ENCODE measurements at places on chromosomes 7 and 10.
A peak's percentile ranks its signal among the peaks of the same experiment; 100 is the strongest.

GRCh38 chr7:29192811-29193210, 1.8 kb upstream of the CHN2 start:
- no peak for DNase-seq

GRCh38 chr10:96587264-96588059, 650 bp upstream of the TM9SF3 start:
- DNase-seq = peak; percentile 55

GRCh38 chr10:129712000-129712399, 245.0 kb downstream of the MGMT start:
- no peak for DNase-seq

DNA sequence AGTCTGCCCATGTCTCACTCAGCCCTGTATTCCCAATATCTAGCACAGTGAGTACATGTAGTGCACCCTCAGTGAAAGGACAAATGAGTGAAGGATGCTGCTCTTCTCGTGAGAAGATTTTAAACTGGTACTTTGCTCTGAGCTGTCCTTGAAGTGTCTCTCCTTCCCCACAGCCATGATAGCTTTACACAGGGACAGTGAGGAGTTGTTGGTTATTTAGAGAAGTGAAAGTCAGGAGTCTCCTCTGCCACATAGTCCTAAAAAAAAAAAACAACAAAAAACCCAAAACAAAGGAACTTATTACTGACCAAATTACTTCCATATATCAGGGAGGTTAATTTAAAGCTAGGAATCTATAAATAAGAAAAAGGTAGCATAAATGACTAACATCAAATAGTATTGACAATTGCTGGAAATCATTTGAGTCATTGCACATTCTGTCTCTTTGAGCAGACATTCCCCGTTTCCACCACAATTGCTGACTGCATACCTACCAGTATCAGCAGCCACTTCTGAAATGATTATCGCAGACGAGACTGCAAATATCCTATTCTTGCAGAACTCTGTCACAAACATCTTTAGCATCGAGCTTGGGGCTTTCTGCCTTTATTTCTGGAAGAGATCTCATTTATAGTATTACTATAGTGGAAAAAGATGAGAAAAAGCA, 202.1 kb downstream of the PTEN start:
- DNase-seq = no peak

DNA sequence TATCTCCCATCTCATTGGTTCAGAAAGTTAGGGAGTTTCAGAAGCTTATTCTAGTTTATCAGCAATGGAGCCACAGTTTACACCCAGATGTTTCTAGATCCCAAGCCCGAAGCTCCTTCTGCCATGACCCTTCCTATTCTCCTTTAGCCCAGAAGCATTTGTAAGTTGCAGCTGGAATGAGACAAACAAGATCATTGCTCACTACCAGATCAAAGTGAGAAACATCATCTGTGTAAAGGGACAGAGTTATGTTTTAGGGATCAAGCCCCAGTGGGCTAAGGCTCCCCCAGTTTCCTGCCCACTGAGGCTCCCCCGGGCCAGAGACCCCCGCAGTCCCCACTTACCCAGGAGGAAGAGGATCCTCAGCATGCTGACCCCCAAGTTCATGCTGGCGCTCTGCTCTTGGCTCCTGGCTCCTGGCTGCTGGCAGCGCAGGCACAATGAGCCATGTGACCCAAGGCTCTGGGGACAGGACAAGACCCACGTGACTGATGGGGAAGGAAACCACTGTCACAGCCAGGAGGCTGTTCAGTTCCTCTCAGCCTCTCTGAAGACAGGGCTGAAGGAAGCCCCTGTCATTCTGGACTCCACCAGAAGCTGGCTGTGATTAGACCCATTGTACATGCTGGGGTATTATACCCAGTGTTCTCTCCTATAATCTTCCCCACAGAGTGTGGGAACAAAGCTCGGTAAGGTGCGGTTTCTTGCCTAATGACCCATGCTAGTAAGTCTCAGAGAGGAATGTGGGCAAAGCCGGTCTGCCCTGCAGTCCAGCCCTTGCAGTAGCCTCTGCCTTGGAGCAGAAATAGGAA, at the start of gene TMEM273:
Gene TMEM273, minus strand, starts transcription at position 442 of the 812 bp plus-strand sequence. Its CDS starts 55 bp downstream, at position 387.
- no peak for DNase-seq

DNA sequence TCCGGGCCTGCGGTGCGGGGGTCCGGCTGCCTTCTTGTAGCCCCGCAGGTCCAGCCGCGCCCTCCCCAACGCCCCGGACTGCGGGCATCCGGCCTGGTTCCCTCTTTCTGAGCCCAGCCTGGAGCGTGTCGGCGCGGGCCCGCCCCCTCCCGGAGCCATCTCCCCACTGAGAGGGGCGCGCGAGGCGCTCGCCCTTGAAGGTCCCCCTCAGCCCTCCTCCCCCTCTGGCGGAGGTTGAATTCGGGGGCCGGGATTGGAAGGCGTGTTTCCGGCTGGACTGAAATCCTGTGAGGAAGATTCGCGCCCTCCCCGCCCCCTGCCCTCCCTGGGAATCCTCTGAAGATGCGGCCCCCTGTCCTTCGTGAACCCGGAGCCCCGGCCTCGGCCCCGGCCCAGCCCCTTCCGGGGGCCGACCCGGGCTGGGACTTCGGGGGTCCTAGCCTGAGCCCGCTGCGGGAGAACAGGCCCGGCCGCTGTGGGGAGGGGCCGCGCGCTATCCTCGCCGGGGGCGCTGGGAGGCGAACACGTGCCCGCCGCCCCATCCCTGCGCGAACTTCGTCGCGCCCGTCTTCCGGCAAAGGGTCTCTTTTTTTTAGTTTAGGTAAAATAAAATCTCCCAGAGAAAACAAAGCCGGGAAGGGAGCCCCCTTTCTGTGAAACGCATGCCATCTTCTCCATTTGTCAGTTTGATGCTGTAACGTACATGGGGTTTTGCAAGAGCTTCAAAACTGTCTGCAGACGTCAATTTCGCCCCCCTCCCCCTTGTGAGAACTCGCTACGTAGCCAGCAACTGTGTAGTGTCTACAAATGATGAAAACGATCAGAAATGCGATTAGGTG, 636 bp downstream of the PDCD4 start:
- peak; percentile 58 for DNase-seq

GRCh38 chr7:101554584-101555268, 74.4 kb downstream of the MYL10 start:
- DNase-seq = no peak

- no peak for DNase-seq
Observed at GRCh38 chr7:30526163-30526562, 21.5 kb upstream of the GGCT start.

DNA sequence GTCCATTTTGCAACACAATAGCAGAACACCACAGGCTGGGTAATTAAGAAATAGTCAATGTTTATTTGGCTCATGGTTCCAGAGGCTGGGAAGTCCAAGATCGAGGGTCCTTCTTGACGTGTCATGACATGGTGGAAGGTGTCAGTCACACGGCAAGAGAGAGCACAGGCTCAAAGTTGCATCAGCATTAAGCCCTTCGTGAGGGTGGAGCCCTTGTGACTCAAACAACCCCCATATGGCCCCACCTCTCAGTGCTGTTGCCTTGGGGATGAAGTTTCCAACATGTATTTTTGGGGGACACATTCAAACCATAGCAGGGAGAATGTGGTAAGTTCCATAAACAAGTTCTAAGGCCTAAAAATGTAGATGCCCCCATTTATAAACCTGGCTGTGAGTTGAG, 24.6 kb upstream of the GTPBP4 start:
- DNase-seq = no peak

DNA sequence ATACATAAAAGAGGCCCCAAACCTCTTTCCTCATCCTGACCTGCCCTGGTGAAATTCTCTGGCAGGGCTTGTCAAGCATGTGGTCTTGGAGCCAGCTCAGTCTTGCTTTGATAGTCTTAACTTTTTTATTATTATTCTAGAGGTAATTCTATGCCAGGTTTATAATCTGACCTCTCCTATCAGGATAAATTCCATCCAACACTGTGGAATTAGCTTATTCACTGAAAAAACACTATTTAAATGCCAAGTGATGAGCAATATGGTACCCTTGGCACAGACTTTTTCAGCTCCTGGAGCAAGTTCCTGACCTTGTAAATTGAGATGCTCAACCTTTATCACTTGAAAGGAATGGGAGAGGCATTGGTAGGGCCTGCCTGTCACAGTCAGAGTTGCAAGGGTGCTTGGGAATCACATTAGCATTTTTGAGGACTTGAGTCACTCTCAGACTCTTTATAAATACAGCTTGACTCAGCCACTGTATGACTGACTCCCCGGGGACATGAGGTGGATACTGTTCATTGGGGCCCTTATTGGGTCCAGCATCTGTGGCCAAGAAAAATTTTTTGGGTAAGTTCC, at the start of gene CPA4:
Gene CPA4, plus strand, starts transcription at position 480 of the 576 bp plus-strand sequence. Its CDS starts 20 bp downstream, at position 500.
- no peak for DNase-seq

DNA sequence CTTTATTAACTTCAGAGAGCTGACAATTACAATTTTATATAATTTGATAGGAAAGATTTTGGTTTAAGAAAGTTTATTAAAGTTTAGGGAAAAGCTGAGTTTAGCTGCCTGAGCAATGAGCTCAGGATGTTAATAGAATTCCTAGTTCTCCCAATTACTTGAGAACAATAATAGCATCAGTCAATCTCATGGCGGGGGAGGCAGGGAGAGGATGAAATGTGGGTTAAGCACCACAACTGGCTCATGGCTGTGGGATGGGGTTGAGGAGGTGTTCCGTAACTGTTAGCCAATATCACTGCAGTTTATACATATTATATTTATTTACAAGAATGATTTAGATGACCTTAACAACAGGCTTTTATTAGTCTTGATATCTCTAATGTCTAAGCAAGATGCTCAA, 266.9 kb upstream of the IMMP2L start:
- no peak for DNase-seq

- DNase-seq = no peak
Observed at GRCh38 chr10:45488365-45488764, 114.3 kb downstream of the ALOX5 start.

DNA sequence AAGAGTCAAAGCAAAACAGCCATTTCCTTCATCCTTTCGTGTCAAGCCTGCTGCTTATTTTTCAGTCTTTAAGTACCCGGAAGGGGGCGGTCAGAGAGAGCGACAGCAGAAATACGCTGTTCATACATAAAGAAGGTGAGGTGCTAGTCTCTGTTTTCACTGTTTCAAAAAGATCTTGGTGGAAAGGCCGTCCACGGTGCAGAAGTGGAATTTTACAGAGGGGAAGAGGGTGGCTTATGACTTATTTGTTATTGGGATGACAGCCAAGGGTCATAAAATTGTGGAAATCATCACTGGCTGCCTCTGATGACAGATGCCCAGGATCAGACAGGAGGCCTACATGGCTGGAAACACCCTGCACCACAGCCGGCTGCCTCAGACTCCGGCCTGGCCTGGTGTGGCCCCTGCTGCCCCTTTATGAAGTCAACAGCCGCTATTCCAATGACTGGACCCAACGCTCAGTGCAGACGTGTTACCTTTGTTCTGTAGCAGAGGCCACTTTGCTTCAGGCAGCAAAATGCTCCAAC, 57.0 kb downstream of the HIPK2 start:
- DNase-seq = no peak

- no peak for DNase-seq
Observed at GRCh38 chr10:78764846-78765430, 303.8 kb upstream of the ZMIZ1 start.

- DNase-seq = no peak
Observed at GRCh38 chr7:39033885-39034624, 56.3 kb downstream of the POU6F2 start.

GRCh38 chr10:70381471-70382421, 679 bp downstream of the LRRC20 start:
- no peak for DNase-seq

DNA sequence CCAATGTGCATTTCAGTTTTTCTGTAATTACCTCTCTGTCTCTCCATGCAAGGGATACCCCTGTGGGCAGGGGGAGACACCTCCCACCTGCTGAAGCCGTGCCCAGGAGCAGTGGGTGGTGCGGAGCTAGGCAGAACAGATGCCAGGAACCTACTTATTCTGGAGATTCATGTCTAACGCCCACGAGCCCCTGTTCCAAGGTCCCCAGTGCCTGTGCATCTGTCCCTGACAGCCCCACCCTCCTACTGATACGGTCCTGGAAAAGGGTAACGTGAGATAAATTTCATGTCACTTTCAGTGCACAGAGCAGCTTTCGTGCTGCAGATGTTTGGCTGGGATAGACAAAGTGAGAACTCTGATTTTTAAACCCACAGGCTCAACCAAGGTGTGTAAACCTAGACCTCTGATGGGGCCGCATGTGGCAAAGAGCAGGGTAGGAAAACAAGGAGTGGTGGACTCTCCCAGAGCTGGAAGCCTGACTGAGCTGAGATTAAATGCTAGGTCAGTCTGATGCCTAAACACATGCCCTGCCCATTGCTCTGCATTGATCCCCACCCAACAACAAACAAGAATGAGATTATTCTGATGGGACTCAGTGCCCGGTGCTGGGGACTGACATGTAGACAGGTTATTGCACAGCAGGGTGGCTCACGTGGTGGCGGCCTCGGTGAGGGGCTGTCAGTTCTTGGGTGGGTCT, 123.6 kb upstream of the GDF10 start:
- no peak for DNase-seq

DNA sequence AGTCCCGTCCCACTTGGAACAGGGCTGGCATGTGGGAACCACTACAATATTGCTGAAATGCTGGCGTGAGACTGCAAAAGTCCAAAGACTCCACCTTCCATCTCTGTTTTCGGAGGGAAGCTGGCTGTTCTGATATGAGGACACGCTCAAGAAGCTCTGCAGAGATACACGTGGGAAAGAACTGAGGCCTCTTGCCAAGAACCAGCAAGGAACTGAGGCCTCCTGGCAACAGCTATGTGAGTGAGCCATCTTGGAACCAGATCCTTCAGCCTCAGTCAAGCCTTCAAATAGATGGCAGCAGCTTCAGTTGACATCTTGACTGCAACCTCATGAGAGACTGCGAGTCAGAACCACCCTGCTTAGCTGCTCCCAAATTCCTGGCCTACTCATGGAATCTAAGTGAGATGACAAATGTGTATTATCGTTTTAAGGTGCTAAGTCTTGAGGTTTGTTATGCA, 30.8 kb downstream of the SGMS1 start:
- DNase-seq = no peak

- no peak for DNase-seq
Observed at GRCh38 chr10:90999512-91000172, 78.8 kb upstream of the ANKRD1 start.

DNA sequence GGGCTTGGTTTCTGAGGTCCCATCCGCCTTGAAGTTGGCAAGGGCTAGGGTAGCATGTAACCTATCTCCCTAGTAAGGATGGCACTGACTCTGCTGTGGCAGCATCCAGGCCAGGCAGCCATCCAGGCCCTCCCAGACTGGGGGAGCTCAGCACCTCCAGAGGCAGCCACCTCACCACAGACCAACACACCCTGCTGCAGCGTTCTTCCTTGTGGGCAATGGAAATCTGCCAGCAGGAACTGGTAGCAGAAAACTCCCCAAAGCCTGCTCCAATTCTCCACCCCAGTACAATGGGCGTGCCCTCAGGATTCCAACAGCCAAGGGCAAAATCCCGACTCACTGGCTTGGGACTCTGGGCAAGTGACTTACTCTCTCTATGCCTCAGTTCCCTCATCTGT, 27.5 kb downstream of the DLG5 start:
- DNase-seq = no peak

DNA sequence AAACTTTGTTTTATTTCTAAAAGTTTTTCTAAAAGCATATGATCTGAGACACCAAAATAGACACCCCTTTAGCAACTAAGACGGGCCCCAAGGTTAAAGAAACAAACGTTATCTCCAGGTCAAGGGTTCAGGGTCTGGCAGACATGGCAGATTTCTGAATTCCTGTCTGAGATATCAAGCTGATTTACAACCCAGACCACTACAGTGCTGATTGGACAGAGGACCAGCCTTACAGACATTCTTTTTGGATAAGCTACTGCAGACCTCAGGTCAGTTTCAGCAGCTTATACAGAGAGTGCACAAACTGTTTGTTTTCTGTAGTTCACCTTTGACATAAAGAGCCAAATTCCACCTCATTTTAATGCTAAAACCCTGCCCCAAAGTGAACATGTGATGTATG, 34.8 kb downstream of the SVOPL start:
- no peak for DNase-seq
